ENCODE measurements at places on chromosomes 13 and 19.

- no peak for DNase-seq
These were observed 972.0 kb upstream of the PCDH20 start for GRCh38 chr13:62387647-62388046.

DNA sequence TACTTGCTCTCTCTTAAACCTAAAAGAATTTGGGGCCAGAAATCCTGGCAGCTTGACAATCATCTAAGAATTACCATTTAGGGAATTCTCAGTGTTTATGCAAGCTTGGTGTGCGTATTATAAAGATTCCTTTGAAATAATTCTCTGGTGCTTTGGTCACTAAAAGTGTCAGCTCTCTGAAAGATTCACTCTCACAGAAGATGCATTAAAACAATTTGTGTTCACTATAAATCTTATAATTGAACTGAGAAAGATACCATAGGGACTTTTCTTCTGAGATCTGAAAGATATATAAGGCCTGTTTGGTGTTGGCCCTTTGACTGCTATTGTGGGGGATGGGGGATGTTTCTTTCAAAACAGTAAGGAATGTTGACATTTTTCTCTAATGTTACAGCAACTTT is 27.3 kb downstream of the EPSTI1 start:
- DNase-seq = no peak

- no peak for DNase-seq
These were observed 6.4 kb upstream of the DIRAS1 start for GRCh38 chr19:2727640-2727944.

GRCh38 chr19:10966809-10967208 is 6.0 kb downstream of the SMARCA4 start:
- DNase-seq = no peak

DNA sequence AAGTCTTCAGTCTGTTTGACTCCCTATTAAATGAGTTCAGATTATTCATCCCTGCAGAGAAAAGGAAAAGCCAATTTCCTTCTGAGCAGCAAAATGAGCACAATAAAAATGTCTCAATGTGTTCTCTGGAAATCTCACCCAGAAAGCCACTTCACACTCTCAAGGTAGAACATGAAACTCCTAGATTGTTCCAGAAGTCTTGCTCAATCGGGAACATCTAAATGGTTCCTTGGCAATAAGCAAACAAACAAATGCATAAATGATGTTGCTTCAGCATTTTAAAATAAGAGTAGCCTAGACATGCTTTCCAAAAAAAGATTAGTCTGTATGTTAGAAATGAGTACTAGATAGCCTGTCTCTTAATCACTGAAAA is 59.7 kb upstream of the TNFRSF19 start:
- no peak for DNase-seq

GRCh38 chr13:66543780-66544179 is 686.4 kb downstream of the PCDH9 start:
- DNase-seq = no peak

DNA sequence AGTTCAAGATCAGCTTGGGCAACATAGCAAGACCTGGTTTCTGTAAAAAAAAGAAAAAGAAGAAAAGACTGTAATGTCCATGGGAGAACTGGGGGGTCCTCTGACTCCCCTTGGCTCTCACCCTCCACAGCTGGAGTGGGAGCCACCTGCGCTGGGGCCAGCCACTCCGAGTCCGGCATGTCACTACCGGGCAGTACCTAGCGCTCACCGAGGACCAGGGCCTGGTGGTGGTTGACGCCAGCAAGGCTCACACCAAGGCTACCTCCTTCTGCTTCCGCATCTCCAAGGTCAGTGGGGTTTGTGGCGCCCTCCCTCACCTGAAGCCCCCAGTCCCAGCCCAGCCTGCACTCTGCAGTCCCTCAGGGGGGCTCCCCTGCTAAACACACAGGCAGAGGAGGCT is 14.7 kb downstream of the RYR1 start:
- DNase-seq = no peak

GRCh38 chr13:43303033-43303729 is 279.8 kb downstream of the DNAJC15 start:
- DNase-seq = peak; percentile 65

- DNase-seq = no peak
These were observed 41.2 kb downstream of the BRD4 start for GRCh38 chr19:15291089-15291488.

DNA sequence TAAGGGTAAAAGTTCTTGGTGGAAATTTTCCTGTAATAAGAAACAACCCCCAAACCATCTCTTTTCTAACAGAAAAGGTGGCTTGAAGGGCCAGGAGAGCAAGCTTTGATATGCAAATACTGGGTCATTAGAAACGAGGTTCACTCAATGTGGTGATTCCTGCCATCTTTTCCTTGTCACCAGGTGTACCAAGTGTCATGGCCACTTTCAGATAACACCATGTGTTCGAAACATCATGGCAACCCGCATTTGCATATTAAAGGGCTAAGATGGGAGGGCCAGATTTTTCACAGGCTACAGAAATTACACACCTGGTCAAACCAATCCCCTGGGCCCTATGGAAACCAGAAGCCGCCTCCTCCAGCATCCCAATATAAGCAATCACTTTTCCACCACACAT is 15.3 kb downstream of the LGALS16 start:
- no peak for DNase-seq

GRCh38 chr13:41608111-41608838 is 150.9 kb downstream of the RGCC start:
- DNase-seq = no peak

DNA sequence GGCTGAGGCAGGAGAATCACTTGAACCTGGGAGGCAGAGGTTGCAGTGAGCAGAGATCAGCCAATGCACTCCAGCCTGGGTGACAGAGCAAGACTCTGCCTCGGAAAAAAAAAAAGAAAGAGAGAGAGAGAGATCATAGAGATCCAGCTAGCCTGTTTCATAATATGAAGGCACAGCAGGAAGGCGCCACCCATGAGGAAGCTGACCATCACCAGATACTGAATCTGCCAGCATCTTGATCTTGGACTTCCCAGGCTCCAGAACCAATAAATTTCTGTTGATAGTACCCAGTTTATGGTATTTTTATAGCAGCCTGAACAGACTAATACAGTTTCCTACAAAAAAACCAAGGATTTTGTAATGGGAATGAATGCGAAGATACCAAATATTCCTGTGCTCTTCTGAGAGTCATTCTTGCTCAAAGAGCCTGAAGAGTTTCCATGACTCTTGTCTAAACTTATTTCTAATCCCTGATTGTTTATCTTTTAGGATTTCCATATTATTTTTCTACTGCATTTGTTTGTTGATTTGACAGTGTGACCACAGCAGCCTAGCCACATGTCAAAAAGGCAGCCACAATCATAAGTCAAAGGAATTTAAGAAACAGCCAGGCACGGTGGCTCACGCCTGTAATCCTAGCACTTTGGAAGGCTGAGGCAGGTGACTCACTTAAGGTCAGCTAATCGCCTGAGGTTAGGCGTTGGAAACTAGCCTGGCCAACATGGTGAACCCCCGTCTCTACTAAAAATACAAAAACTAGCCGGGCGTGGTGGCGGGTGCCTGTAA is 37.7 kb upstream of the PDCD5 start:
- DNase-seq = no peak

- no peak for DNase-seq
These were observed 3.9 kb downstream of the IGSF23 start for GRCh38 chr19:44617110-44617880.

GRCh38 chr13:98471934-98472333 is 105.0 kb downstream of the STK24 start:
- DNase-seq = no peak

GRCh38 chr13:32407854-32408253 is 20.1 kb downstream of the N4BP2L1 start:
- no peak for DNase-seq
